Activated naive CD4-positive, alpha-beta T cell treated with anti-CD3 and anti-CD28 coated beads, Interleukin-2, amount 50 U/mL, for 72 hours (primary cell): ENCODE measurements at places on chromosomes 2 and 18. TPM values are rescaled to one million over a fixed set of nuclear protein-coding genes. Genes with fewer than 3 reads are reported as not detected.

Gene HOXD4
- total RNA-seq, result not detected

Gene PPP4R1
- total RNA-seq, result 22.6 TPM

Gene ANKRD30B
- not detected for total RNA-seq

Gene TNFRSF11A
- total RNA-seq, result 15.8 TPM

Gene VSNL1
- not detected for total RNA-seq

Gene LTBP1
- total RNA-seq, result 0.41 TPM

Gene GALNT14
- 0.59 TPM for total RNA-seq

Gene DRC1
- not detected for total RNA-seq

Gene TUBA3D
- not detected for total RNA-seq

Gene ZNF638
- total RNA-seq, result 126 TPM

Gene WDR7
- 33.7 TPM for total RNA-seq

GRCh38 chr2:157336137-157337010, 10.8 kb upstream of the ERMN start:
- DNase-seq, result peak; percentile 60

DNA sequence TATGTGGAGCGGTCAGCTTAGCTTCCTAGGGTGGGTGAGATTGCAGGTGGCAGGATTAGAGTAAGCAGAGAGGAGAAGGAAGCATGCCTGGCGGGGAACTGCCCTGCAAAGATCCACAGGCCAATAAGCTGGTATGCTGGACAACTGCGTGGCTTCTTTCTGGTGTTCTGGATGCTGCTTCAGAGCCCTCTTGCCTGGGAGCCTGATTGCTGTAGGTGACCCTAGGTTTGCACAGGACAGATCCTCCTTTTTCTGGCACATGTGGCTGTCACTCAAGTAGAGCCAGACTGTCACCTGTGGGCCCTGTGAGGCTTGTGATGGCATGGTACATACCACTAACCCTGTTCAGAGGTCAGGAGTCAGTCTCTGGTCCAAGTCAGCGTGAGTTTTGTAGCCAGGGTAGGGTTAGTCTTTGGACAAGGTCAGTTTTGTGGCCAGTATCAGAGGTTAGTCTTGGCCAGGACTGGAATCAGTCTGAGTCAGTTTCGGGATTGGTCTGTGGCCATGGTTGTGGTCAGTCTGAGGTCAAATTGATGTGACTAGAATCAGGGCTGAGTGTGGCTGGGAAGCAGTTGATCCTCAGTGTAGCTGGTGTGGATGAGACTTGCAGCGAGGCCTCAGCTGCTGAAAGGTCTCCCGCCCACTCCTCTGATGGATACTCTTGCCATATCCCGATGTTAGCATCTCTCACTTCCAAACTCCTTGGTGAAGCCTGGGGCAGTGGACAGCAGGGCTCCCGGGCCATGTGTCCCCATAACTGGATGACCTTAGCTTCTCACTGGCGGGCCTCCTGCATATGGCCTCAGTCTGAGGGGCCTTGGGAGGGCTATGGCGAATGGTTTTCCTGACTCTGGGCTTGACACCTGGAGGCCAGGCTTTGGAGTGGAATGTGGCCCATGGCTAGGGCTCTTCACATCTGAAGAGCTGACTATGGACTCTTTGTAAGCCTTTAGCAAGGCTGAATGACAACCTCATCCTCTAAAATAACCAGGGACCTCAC, 260.5 kb downstream of the DYSF start:
- DNase-seq, result no peak

- no peak for DNase-seq
These were observed 17.2 kb upstream of the ASXL3 start for GRCh38 chr18:33560686-33561370.

DNA sequence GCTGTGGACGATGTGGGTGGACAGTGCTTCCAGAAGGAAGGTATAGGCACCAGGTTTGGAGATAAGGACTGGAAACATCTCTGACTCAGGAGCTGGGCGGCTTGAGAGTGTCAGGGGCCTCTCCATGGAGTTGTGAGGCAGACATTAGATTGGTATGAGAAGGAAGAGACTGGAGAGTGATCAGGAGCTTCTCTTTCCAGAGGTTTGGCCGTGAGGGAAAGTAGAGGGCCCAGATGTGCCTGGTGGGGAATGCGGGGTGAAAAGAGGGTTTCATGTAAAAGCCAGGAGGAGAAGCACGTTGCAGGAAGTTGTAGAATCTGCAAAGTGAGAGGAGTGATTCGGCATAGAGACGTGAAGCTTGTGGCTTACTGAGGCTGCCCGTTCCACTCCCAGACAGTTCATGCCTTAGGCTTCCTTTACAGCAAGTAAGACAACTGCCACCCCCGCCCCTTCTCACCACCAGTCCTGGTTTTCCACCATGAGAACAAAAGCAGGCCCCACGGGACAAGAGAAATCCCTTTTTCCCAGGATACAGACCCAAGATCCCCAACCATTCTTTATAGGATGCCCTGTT, 166.3 kb upstream of the HDAC4 start:
- peak; percentile 14 for DNase-seq

GRCh38 chr2:43576981-43577892, 18.6 kb downstream of the THADA start:
- no peak for DNase-seq

DNA sequence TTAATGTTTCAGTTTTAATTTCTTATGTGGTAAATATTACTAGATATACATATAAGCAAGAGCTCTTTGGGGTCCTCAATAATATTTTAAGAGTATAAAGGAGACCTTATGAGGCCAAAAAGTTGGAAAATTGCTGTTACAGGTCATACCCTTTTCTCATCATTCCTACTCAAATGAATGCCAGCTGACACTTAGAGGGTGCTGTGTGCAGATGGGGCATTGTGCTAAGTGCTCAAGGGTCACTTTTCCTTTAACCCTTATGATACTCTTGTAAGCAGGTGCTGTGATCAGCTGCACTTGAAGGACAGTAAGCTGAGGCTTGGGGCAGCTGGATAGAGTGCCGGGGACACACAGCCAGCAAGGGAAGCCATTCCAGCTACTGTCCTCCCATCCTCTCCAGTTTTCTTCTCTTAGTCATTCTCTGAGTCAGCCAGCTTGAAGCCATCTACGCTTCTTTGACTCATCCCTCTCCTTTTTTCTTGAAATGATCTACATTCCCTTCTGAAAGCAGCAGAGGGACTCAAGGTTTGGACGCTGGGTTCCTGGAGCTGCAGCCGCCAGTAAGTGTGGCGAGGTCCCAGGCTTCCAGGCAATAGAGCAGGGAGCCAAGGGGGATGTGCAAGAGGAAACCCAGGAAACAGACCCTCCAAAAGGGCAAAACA, 42.0 kb upstream of the CREB1 start:
- no peak for DNase-seq

GRCh38 chr2:201191132-201191875, 8.4 kb downstream of the CASP10 start:
- DNase-seq, result no peak

- no peak for DNase-seq
These were observed 114.8 kb downstream of the SMAD2 start for GRCh38 chr18:47815486-47816270.

- no peak for DNase-seq
These were observed 297.0 kb upstream of the DSEL start for GRCh38 chr18:67813380-67814028.

GRCh38 chr18:58180738-58181353, 136.8 kb downstream of the NEDD4L start:
- DNase-seq, result no peak

DNA sequence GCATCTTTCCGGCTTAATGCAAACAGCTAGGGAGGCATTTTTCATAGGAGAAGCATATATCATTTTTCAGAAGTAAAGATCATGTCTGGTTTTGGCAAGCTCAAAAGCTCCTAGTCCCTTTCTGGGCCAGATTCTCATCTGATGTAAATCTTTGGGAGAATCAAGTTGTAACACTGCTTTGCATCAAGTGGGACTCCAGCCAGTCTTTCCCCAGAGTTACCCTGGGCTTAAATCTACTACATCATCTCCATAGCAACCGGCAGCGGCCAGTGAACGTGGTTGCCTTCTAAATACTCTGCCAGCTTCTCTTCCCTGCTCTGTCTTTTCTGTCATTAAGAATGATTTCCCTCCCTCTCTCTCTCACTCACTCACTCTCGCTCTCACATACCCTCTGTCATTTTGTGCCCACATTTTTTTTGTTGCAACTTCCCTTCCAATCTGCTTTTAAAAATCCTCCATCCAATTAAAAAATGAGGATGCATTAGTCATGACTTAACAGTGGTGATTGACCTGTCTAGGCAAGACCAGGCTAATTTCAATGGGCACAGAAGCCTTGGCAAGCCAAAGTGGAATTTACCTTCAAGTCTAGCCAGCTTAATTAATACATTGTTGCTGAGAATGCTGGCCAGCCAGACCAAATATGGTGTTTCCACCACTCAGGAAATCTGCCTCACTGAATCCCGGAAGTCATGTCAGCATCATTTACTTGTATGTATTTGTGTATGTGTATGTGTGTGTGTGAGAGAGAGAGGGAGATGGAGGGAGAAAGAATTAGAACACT, 93.0 kb downstream of the NRP2 start:
- no peak for DNase-seq

GRCh38 chr18:24878289-24878688, 417.9 kb downstream of the HRH4 start:
- DNase-seq, result no peak

- no peak for DNase-seq
These were observed 1712.8 kb upstream of the TMEFF2 start for GRCh38 chr2:193907561-193907960.

GRCh38 chr2:106098081-106098480, 96.0 kb downstream of the UXS1 start:
- no peak for DNase-seq

GRCh38 chr2:121872651-121873050, 117.2 kb downstream of the TSN start:
- no peak for DNase-seq
